ENCODE measurements at places on chromosomes 5 and 9.

GRCh38 chr5:72436796-72437471 lies 70.3 kb downstream of the ZNF366 start:
- H3K27ac ChIP-seq, result no peak overlapping the region
- no peaks in the 10 kb centered on the region for H3K4me1 ChIP-seq
- H3K27me3 ChIP-seq, result peaks cover 17% of the 10 kb centered on the region

GRCh38 chr5:142235870-142236672 lies 88.8 kb downstream of the SPRY4 start:
- no peak overlapping the region for H3K4me3 ChIP-seq
- no peak overlapping the region for H3K27ac ChIP-seq
- H3K4me1 ChIP-seq, result peaks cover 8% of the 10 kb centered on the region
- no peaks in the 10 kb centered on the region for H3K36me3 ChIP-seq

DNA sequence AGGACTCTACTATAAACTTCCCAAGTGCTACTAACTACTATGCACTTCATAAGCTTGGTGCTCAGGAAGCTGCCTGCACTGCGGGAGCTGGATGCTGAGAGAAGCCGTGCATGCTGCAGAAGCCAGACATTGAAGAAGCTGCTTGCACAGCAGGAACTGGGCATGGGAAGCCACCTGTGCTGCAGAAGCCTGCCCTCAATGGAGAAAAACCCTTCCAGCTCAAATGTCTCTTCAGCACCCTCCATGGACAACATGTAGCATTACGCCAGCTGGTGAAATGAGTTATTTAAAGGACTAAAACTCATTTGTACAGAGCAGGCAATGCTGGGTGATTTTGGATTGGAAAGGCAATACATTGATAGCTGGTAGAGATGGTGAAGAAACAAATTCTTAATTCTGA lies 247.2 kb downstream of the KIF4B start:
- H3K27ac ChIP-seq, result no peak overlapping the region
- no peaks in the 10 kb centered on the region for H3K4me1 ChIP-seq
- no peak for DNase-seq
- H3K27me3 ChIP-seq, result no peaks in the 10 kb centered on the region
- no peak overlapping the region for H3K4me3 ChIP-seq

GRCh38 chr5:36045895-36046294 lies 20.8 kb downstream of the UGT3A2 start:
- H3K4me3 ChIP-seq, result no peak overlapping the region
- H3K36me3 ChIP-seq, result no peaks in the 10 kb centered on the region
- no peaks in the 10 kb centered on the region for H3K4me1 ChIP-seq

GRCh38 chr9:124297551-124297901 lies 39.8 kb downstream of the NEK6 start:
- H3K27me3 ChIP-seq, result no peaks in the 10 kb centered on the region
- no peaks in the 10 kb centered on the region for H3K36me3 ChIP-seq
- no peak overlapping the region for H3K4me3 ChIP-seq
- H3K4me1 ChIP-seq, result peaks cover 29% of the 10 kb centered on the region
- no peak for DNase-seq

DNA sequence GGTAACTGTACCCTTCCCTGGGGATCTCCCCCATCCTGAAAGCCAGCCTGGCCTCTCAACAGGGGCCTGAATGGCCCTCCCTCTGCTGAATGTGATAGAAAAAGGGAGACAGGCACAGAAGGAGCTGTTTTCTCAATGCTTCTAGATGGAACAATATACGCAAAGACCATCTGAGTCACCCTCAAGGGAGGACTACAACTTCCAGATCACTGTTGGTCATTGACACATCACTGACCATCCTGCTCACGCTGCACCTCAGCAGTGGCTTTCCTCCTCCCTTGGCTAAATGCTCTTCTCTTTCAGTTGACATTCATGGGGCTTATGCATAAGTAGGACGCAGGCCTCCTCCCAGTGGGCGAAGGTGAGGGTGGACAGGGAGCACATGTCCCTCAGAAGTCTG lies 112.2 kb upstream of the SHB start:
- DNase-seq, result no peak
- no peaks in the 10 kb centered on the region for H3K4me1 ChIP-seq
- no peak overlapping the region for H3K4me3 ChIP-seq
- no peaks in the 10 kb centered on the region for H3K36me3 ChIP-seq
- no peak overlapping the region for H3K27ac ChIP-seq

DNA sequence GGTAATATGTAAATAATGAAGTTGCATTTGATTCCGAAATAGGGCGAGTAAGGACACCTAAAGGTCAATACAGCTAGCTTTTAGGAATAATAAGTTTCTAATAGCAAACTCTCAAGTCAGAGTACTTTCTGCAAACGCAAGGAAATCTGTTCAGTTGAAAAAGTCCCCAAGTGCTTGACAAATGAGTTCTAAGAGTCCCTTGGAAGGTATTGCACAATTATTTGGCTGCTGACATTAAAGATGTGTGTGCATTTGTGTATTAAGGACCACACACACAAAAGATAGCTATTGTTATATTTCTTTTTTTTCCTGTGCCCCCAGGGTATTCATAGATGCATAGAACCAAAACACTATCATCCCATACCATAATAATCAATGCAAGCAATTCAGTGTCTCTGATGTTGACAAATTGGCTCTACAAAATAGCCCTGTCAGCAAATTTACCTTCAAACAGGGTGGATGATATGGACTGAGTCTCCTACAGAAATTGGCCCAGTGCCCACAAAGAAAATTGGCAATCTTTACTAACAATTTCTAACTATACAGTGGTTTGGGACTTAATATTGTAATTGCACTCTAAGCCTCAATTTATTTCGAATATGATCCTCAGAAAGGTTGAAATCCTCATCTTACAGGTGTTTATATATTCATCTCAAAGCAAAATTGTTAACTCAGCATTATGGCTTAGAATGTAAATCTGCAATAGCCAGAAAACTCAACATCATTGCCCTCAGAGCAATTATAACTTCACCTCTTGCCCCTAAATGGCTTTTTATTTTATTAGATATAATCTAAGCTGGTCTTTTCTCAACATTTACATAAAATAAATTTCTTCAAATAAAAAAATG lies 827.2 kb downstream of the MAT2B start:
- no peak overlapping the region for H3K27ac ChIP-seq
- H3K27me3 ChIP-seq, result no peaks in the 10 kb centered on the region
- no peaks in the 10 kb centered on the region for H3K36me3 ChIP-seq
- DNase-seq, result no peak
- H3K4me1 ChIP-seq, result no peaks in the 10 kb centered on the region
- H3K4me3 ChIP-seq, result no peak overlapping the region

GRCh38 chr5:119682372-119682771 lies 53.0 kb downstream of the FAM170A start:
- no peaks in the 10 kb centered on the region for H3K4me1 ChIP-seq
- no peak for DNase-seq
- no peak overlapping the region for H3K4me3 ChIP-seq
- no peaks in the 10 kb centered on the region for H3K27me3 ChIP-seq

DNA sequence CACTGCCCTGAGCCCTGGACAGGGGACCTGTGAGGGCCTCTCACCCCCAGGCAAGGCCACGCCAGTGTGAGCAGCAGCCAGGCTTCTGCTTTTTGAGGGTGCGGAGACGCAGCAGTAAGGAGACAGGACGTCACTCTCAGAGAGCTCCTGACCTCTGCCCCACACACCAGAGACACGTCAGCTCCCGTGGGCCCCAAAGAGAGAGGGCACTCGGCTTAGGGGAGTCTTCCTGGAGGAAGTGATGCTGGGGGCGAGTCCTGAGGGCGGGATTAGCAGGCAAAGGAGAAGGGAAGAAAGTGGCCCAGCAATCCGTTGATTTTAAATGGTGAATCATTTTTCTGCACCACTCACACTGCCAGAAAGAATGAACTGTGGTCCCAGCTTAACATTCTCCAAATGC lies 24.0 kb upstream of the SLC9A3 start:
- H3K4me3 ChIP-seq, result no peak overlapping the region
- H3K36me3 ChIP-seq, result no peaks in the 10 kb centered on the region
- H3K27ac ChIP-seq, result no peak overlapping the region
- peak; percentile 23 for DNase-seq
- peaks cover 22% of the 10 kb centered on the region for H3K27me3 ChIP-seq

DNA sequence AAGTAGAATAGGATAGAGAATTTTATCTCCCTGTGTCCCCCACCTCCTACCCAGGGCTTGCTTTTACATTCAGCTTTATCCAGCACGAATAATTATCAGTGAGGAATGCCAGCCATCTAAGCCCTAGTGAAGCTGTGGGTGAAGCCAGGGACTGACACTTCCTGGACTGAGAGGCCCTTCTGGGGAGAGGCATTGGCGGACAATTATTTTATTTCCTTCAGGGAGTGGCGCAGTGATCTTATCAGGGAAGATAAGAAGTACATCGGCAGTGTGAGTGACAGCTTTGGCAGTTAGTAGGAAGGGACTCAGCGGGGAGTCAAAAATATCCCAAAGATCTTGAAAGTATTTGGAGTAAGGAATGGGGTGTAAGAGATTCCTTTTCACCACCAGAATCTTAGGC lies 34.9 kb upstream of the RPS23 start:
- no peak for DNase-seq
- no peaks in the 10 kb centered on the region for H3K4me1 ChIP-seq
- no peaks in the 10 kb centered on the region for H3K27me3 ChIP-seq
- no peak overlapping the region for H3K4me3 ChIP-seq
- H3K36me3 ChIP-seq, result no peaks in the 10 kb centered on the region

DNA sequence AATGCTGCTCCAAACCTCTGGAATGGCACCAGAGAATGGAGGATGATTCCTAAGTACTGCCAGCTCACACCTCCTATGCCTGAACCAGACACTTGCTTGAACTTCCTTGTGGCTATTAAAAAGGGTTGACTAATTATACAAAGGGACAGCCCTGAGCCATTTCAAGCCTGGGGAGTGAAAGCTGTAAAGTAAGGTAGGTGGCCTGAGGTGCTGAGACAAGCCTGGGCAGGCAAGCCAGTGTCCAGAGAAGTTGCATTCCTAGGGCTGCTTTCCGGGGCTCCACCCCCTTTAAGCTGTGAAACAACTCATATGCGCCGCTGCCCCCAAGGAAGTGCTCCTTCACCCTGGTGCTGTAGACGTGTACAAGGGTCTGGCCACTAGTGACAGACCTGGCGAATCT lies 79.9 kb upstream of the SLC1A3 start:
- H3K27me3 ChIP-seq, result peaks cover 3% of the 10 kb centered on the region
- no peak for DNase-seq
- H3K27ac ChIP-seq, result no peak overlapping the region
- no peaks in the 10 kb centered on the region for H3K4me1 ChIP-seq
- H3K36me3 ChIP-seq, result no peaks in the 10 kb centered on the region
- no peak overlapping the region for H3K4me3 ChIP-seq

DNA sequence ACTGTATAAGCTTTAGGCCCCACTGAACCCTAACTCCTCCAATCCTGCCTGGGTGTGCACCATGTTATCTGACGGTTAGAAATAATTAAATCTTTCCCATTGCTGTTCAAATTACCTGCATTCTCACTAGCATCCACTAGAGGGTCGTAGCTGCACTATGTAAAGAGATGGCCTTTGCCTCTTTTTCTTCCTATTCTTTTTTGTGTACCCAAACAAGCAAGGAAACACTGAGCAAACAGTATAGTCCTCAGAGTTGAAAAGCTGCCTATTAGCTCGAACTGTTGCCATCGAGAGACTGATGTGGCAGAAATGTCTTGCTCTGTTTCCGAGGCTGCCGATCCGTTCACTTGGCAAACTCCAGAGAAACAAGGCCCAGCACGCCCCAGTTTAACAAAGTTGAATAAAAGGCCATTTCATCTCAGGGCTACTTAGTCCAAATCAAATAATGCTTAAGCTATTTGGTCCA lies 163.8 kb upstream of the TRPM3 start:
- no peak overlapping the region for H3K4me3 ChIP-seq
- no peaks in the 10 kb centered on the region for H3K4me1 ChIP-seq
- DNase-seq, result no peak
- no peaks in the 10 kb centered on the region for H3K36me3 ChIP-seq
- H3K27me3 ChIP-seq, result peaks cover 2% of the 10 kb centered on the region

DNA sequence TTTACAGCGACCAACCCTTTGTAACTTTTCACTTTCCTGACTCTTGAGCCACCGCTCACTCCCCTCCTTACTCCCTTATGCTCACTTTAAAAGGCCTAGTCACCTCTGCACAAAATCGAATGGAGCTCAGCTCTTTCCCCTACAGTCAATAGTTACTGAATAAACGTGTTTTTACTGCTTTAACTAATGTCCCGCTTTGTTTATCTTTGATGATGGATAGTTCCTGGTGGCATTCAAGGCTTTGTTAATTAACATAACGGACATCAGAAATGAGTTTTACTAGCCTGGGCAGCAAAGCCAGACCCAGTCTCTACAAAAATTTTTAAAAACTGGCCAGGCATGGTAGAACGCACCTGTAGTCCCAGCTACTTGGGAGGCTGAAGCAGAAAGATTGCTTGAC lies 5.0 kb downstream of the SERINC5 start:
- H3K4me3 ChIP-seq, result no peak overlapping the region
- no peak overlapping the region for H3K27ac ChIP-seq
- no peaks in the 10 kb centered on the region for H3K36me3 ChIP-seq
- peaks cover 24% of the 10 kb centered on the region for H3K4me1 ChIP-seq

DNA sequence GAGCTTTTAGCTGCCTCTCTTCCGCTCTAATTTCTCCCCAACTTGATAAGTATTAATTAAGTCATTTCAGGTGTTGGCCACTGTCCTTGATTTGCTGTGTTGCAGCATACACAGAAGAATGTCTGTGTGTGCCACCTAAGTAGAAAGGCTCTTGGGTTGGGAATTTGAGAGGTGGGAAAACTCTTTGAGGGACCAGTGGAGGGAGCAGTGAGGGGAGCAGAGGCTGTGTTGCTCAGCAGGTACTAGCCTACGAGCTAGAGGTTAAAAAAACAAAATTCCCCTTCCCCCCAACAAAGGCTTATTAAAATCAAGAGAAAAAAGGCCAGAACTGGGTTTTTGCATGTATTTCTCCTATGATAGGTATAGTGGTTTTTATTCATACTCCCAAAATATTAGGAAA lies 20.9 kb downstream of the RPS23 start:
- no peak for DNase-seq
- no peaks in the 10 kb centered on the region for H3K27me3 ChIP-seq
- no peak overlapping the region for H3K27ac ChIP-seq
- H3K4me3 ChIP-seq, result no peak overlapping the region
- peaks cover 2% of the 10 kb centered on the region for H3K4me1 ChIP-seq
- H3K36me3 ChIP-seq, result no peaks in the 10 kb centered on the region

GRCh38 chr5:108763222-108763916 lies 15.7 kb downstream of the FER start:
- H3K27ac ChIP-seq, result no peak overlapping the region
- H3K36me3 ChIP-seq, result no peaks in the 10 kb centered on the region
- no peaks in the 10 kb centered on the region for H3K4me1 ChIP-seq
- no peak overlapping the region for H3K4me3 ChIP-seq

- peaks cover 36% of the 10 kb centered on the region for H3K4me1 ChIP-seq
- no peaks in the 10 kb centered on the region for H3K36me3 ChIP-seq
- H3K27me3 ChIP-seq, result no peaks in the 10 kb centered on the region
- peak within 1 kb of the TSS; percentile 92 for H3K27ac ChIP-seq
- peak; percentile 87 for DNase-seq
These were observed at the start of gene GRAMD2B for GRCh38 chr5:126422994-126423788. TSS of gene GRAMD2B (plus strand) at chr5:126423409. CDS start at chr5:126423607, 198 bp downstream.

GRCh38 chr5:10601246-10602030 lies 37.6 kb downstream of the ANKRD33B start:
- H3K27me3 ChIP-seq, result no peaks in the 10 kb centered on the region
- no peaks in the 10 kb centered on the region for H3K36me3 ChIP-seq
- H3K4me1 ChIP-seq, result peaks cover 11% of the 10 kb centered on the region
- no peak for DNase-seq

GRCh38 chr5:135951257-135951656 lies 3.5 kb downstream of the LECT2 start:
- H3K36me3 ChIP-seq, result no peaks in the 10 kb centered on the region
- H3K27ac ChIP-seq, result no peak overlapping the region
- peaks cover 45% of the 10 kb centered on the region for H3K27me3 ChIP-seq
- no peak overlapping the region for H3K4me3 ChIP-seq
- H3K4me1 ChIP-seq, result no peaks in the 10 kb centered on the region
- no peak for DNase-seq
